Stimulated activated CD8-positive, alpha-beta memory T cell treated with anti-CD3 and anti-CD28 coated beads, Interleukin-4, amount 100 ng/mL, for 4 hours (primary cell): ENCODE measurements at places on chromosomes 5 and 9.

- no peak for DNase-seq
Measured at GRCh38 chr5:137613554-137614265, 114.6 kb upstream of the SPOCK1 start.

DNA sequence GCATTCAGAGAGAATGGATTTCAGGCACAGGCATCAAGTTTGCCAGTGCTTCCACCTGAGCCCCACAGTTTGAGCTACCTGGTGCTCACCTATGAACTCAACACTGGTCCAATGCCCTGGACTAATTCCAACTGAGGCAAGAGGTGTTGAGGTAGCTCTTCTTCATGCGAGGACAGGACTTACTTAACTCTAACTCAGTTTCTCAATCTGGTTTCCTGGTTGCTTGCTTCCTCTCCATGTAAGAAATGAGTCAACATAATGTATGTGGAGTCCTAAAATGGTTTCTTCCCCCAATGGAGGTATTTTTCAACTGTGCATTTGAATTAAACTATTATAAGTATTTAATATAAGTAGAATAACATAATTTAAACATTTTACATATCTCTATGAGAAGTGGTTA, 523.6 kb upstream of the DAB2 start:
- DNase-seq, result no peak

- DNase-seq, result no peak
Measured at GRCh38 chr9:22129133-22129532, 120.0 kb upstream of the CDKN2B start.

GRCh38 chr5:153256-153655, 38.0 kb upstream of the LRRC14B start:
- DNase-seq, result no peak

DNA sequence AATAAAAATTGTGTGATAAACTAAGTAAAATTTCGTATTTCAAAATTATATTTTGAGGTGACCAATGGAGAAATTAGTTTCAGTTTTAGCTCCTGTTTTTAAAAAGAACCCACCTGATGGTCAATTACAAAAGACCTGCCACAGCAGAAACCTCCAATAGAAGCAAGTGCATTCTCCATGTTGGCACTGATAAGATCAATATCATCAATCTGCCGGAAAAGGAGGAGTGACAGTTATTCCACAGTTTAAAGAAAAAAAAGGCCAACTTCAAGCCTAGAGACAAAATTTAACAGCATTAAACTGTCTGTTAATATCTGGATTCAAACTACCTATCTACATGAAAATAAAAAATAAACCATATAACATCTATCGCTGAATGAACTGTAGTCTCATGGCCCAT, 67.7 kb downstream of the SPTLC1 start:
- no peak for DNase-seq

- no peak for DNase-seq
Measured at GRCh38 chr9:129761901-129762369, 9.1 kb upstream of the PTGES start.

DNA sequence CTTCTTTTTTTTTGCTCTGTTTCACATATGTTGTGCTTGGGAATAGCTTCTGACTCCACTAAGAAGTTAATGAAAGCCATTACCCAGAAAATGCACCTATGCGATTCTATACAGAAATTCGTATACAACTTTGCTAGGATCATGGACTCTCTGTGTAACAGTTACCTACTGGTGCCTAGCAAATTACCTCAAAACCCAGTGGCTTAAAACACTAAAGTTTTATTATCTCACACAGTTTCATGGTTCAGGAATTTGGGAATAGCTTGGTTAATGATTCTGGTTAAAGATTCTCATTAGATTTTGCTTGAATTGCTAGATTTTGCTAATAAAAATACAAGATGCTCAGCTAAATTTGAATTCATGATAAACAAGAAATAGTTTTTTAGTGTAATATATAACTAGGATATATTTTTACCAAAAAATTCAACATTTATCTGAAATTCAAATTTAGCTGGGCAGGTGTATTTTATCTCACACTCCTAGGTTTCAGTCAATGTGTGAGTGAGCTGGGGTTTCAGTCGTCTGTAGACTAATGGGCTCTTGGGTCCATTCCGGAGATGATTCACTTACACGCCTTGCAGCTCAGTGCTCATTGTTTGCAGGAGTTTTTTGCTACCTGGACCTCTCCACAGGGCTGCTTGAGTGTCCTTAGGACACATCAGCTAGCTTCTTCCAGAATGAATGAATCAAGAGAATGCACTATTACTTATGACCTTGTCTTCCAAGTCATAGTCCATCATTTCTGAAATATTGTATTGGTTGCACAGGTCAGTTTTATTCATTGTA, 75.1 kb downstream of the MROH2B start:
- no peak for DNase-seq

- no peak for DNase-seq
Measured at GRCh38 chr5:15886156-15886555, 293.4 kb downstream of the MARCHF11 start.

- no peak for DNase-seq
Measured at GRCh38 chr9:117126871-117127270, 288.0 kb downstream of the ASTN2 start.

DNA sequence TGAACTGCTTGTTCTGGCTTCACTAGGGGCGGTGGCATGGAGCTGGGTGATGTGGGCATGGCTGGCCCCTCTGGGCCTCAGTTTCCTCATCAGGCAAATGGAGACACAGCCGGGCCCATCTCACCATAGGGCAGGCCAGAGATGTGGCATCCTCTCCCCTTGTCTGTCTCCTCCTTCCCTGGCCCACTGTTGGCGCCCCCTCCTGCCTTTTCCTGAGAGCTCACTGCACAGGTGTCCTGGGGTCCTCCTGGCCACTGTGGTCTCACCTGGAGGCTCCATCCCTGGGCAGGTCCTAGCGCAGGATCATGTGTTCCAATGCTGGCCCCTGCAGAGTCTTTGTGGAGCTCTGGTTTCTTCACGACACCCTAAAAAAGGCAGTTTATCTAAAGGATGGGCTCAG, 53.5 kb downstream of the NEK6 start:
- no peak for DNase-seq

GRCh38 chr5:112691758-112692157, 45.9 kb upstream of the APC start:
- no peak for DNase-seq

GRCh38 chr9:113957821-113958341, 81.8 kb downstream of the ZNF618 start:
- no peak for DNase-seq

DNA sequence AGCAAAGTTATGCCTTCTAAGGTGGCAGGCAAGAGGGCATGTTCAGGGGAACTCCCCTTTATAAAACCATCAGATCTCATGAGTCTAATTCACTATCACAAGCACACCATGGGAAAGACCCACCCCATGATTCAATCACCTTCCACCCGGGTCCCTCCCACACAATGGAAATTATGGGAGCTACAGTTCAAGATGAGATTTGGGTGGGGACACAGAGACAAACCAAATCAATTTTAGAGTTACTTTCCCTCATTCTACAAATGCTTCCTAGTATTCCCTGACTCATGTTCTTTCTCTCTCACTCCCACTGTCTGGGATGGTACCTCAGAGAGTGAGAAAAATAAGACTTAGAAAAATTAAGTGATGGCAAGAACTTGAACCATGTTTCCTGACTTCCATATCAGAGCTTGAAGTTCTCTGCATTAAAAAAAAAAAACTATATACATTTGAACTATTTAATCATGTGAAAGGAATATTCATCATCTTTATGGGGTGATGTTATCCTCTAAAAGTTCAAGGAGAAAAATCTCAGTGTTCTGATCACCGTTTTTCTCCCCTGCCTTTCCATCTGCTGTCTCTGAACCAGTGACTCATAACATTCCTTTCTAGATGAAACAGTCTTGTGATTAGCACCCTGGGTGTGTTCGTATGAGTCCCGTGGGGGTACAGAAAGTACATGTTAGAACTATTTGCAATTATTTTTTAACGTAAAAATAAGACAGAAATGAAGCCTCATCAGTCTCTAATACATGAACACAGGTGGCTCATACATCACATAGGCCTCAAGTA, 282.9 kb downstream of the SLF1 start:
- no peak for DNase-seq

DNA sequence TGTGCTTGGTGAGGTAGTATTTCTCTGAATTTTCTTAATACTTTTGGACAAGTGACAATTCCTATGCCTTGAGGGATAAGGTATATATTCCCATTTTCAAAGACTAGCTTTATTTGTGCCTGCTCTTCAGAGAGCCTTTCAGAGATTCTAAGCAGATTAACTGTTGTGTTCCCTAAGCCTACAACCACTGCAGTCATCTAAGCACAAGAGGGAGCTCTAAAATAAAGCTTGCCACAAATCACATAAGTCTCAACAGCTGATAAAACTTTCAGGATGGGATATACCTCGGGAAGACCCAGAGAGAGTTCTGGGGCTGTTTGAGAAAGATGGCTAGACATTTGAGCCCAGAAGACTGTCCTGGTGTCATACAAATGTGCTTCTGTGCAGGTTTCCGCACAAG, 157.3 kb downstream of the CYLC2 start:
- no peak for DNase-seq

DNA sequence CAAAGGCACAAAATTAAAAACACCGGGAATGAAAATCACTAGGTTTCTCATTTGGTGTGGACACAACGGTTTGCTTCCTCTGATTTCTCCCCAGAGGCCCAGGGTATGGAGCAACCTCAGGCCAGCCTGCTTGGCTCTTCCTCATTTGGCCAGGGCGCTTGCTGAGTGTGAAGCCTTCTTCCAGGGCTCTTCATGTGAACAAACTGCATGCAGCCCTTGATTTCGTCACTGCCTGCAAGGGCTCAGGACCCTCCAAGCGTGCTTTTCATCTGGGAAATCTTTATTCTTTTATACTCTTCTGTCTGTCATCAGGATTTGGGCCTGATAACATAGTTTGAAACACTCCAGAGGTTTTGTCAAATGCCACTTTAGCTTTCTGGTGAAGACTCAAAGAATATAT, 122.6 kb upstream of the KLF4 start:
- DNase-seq, result no peak

DNA sequence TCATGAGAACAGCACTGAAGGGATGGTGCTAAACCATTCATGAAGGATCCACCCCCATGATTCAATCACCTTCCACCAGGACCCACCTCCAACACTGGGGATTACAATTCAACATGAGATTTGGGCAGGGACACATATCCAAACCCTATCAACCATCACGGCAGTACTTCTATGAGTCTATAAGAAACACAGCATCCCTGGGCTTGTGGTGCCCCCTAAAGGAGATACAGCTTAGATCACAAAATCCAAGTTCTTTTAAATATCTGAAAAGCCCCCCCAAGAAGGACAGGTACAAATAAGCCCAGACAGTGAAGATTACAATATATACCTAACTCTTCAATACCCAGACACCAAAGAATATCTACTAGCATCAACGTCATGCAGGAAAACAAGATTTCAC, 233.7 kb upstream of the ADRA1B start:
- DNase-seq, result no peak

DNA sequence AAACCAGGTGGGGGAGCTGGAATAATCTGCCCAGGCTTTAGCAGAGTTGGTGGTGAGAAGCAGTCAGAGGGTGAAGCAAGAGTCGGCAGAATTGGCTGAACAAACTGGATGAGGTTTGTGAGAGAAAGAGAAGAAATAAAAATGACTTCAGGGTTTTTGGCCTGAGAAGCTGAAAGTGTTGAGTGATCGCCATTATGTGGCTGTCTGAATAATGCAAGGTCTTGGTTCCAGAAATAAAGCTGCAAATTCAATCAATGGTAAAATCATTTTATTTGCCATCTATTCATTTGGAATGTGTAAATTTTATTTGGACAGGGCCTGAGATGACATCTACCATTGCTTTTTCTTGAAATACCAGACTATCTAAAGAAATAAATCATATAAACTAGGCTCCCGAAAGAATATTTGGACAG, 50.4 kb upstream of the DAB2 start:
- no peak for DNase-seq

- no peak for DNase-seq
Measured at GRCh38 chr5:102910240-102911226, 155.4 kb downstream of the PAM start.

- DNase-seq, result no peak
Measured at GRCh38 chr5:139660923-139661814, 13.0 kb downstream of the CXXC5 start.

DNA sequence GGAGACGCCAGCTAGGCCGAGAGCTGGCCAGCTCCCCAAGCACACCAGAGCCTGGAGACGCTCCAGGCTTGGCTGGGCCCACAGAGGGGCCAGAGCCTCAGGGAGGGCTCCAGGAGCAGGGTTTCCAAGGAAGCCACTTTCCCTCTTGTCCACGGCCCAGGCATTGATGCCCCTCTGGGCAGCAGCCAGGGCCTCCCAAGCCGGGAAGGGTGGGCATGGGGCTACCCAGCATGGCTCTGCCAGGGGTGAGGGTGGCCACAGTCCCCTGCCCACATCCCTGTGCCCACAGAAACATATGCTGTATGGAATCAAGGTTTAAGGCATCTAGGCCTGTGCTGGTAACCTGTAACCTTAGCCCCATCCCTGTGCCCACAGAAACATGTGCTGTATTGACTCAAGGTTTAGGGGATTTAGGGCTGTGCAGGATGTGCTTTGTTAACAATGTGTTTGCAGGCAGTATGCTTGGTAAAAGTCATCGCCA, 1.5 kb upstream of the DPP7 start:
- no peak for DNase-seq
